ENCODE measurements at places on chromosomes 16 and 17.

DNA sequence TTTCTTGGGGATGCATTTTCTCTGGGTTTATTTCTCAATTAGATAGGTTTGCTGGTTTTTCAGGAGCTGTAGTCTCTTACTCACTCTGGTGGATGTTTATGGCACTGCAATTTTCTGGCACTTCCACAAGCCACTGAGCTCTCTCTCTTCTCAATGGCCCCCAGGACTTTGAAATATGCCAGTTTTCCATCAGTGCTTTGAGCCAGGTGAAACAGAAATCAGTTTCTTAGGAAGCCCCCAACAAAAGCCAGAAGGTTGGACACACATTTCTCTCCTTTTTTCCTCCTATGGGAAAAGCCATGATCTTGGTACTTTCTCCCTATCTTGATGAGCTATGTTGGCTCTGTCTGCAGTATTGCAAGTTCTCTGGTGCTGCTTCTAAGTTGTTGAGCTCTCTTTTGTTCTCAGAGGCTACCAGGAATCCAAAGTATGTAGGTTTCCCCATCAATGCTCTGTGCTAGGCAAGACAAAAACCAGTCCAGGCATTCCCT is 90.7 kb upstream of the SMIM36 start:
- DNase-seq: no peak

DNA sequence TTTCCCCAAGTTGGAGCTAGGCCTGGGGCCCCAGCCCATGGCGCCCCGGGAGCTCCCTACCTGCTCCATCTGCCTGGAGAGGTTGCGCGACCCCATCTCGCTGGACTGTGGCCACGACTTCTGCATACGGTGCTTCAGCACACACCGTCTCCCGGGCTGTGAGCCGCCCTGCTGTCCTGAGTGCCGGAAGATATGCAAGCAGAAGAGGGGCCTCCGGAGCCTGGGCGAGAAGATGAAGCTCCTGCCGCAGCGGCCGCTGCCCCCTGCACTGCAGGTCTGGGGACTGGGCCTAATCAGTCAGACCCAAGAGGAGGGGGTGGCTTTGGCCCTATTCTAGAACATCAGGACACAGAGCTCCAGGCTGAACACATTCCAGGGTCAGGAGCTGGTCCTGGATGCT is 1.5 kb downstream of the RNF112 start:
- no peak for DNase-seq

- no peak for DNase-seq
These were observed 77.1 kb upstream of the WSB1 start for GRCh38 chr17:27216836-27217235.

DNA sequence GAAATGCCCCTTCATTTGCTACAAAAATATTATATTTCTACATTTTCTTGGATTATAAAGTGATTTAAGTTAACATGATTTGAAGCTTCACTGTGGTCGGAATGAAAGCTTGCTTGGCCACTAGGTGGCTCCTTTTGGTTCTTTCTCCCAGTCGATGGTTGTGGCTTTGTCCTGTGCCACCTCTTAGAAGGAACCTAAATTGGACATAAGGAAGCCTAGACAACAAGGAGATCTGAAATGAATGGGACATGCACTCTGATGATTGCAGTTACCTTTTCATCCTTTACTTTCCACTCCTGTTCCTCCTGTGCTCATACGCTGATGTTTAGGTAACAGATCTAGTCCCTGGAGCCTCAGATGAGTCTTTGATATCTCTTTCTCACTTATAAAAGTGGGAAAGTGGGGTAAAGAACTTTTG is 39.2 kb downstream of the FTO start:
- DNase-seq: no peak
